AG04450 (cell line): ENCODE measurements at places on chromosomes 4 and X.

GRCh38 chrX:104310090-104310489, 55.4 kb upstream of the ESX1 start:
- no peak for DNase-seq

DNA sequence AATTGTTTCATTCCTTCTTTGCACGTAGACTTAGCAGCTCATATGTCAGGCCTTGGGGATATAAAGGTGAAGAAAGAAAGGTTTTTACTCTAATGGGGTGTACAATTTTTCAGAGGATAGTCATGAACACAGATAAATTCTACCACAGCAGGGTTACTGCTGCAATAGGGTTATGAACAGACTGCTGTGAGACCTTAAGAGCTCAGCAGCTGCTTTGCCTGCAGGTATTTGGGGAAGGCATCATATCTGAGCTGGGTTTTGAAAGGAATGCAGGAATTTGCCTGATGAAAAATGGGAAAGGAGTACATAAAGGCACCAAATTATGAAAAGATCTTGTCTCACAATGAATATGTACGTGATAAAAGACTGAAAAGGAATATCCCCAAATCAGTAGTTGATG, 128.9 kb downstream of the CEP135 start:
- DNase-seq: no peak

- no peak for DNase-seq
Observed at GRCh38 chrX:115958687-115959359, 211.7 kb upstream of the AGTR2 start.

DNA sequence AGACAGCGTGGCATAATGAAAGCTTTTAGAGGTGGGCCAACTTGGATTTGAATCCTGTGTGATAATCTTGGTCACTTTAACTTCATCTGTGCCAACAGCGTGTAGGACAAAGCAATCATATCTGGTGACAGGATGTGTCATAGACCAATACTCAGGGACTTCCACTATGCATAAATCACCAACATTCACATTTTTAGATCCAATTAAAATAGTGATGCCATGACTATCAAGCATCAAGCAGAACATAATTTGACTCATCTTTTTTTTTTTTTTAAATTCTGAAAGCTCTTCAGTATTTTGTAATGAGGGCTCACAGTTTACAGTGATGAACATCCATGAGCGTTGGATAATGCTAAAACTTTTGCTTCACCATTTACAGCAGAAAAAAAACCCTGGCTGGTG, 27.3 kb upstream of the RAPGEF2 start:
- DNase-seq: no peak

GRCh38 chr4:19030048-19030447, 1008.5 kb upstream of the LCORL start:
- no peak for DNase-seq

DNA sequence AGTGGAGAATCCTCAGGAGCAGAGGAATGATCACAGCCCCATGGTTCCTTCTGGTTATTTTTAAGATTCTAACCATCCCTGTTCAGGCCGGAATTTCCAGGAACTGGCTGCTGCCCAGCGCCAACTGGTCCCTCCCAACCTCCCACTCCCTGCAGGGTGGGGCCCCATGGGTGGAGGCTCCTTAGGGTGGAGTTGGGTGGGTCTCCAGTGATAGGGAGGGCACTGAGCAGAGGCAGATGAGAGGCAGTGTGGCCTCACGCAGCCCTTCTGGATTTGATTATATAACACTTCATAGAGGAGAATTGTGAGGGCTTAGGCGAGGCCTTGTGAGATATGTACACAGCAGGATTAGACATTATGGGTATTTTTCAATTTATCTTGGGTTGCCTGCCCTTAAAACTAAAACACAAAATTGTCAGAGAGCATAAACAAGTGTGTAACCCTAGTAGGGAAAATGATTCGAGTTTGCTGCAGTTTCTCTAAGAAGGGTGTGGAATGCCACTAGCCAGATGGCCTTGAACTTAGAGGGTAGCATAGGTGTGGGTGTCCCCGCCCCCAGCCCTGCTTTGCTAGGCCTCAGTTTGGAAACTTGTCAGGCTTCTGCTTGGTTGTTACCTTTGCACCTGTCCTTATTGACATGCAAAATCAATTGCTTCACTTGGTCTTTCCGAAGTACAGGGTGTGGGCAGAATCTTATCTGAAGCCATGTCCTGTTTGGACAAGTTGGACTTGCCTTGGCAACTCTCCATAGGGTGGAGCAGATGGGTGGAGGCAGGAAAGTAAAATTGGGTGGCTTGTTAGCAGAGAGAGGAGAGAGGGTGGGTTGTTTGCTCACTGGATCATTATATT, 9.4 kb downstream of the KLF3 start:
- no peak for DNase-seq

- no peak for DNase-seq
Observed at GRCh38 chrX:132815643-132816042, 142.8 kb downstream of the HS6ST2 start.

DNA sequence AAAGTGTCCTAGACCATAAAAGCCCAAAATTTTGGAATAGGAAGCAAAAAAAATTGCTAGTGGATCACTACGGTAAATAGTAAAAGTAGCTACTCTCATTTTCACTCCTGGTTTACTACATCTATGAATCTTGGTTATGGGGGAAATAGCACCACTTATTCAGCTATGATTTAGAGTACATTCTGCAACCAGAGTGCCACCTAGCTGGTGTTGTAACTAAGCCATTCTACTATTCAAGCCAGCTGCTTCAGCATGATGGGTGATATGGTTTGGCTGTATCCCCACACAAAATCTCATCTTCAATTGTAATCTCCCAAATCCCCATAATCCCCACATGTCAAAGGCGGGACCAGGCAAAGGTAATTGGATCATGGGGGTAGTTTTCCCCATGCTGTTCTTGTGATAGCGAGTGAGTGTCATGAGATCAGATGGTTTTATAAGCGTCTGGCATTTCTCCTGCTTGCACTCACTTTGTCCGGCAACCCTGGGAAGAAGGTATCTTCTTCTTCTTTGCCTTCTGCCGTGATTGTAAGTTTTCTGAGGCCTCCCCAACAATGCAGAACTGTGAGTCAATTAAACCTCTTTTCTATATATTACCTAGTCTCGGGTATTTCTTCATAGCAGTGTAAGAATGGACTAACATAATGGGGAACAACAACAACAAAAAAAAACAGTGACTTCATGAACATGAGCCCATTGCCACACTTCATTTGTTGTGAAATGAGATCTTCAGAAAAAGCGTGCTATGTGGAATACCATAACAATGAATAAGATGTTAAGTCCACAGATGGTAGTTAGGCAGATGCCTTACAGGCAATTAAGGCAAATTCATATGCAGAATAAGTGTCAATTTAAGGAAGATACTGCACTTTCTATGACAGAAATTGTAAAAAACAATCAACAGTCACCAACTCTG, 280.1 kb downstream of the PABPC4L start:
- DNase-seq: no peak

DNA sequence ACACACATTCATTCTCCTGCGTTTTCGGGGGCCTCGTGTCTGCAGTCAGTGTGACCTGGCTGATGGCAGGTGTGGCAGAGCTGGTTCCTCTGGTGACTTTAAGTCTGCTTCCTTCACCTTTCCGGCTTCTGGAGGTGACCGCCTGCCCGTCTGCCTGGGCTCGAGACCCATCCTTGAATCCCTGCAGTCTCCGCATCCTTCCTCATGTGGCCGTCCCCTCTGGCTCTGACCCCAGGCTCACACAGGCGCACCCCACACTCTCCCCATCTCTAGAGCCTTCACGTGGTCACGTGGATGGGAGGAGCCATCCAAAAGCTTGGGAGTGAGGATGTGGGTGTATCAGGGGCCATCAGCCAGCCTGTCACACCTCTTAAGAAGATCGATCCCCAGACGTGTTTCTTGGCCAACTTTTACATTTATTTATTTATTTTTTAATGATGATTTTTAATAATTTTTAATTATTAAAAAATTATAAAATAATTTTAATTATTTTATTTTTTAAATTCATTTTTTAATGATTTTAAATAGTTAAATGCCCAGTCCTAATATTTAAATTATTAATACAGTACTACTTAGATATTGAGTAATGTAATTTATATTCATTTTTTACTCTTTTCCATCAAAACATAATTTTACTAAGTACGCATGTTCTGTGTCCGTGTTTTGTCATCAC, 20.9 kb downstream of the RGS12 start:
- DNase-seq: no peak

GRCh38 chr4:130419211-130419975, 1323.4 kb downstream of the C4orf33 start:
- no peak for DNase-seq

GRCh38 chrX:110087485-110088356, 84.8 kb downstream of the TMEM164 start:
- peak; percentile 81 for DNase-seq

- no peak for DNase-seq
Observed at GRCh38 chr4:77188498-77189220, 31.7 kb downstream of the CCNG2 start.

GRCh38 chr4:8106451-8107025, 52.1 kb downstream of the ABLIM2 start:
- no peak for DNase-seq

DNA sequence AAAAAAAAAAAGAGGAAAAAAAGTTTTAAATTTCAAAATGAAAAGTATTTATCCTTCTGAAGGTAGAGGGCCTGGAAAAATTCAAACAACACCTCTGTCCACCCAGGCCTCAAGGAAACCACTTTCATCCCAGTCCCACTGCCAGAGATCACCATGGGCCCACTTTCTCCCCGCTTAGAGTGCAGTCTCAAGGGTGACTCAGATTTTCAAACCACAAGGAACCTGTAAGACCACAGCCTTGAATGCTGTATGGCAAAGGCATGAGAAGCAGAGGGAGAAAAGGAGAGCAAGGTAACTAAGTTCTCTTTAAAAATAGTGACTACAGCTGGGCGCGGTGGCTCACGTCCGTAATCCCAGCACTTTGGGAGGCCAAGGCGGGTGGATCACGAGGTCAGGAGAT, 87.9 kb upstream of the PACRGL start:
- peak; percentile 7 for DNase-seq

DNA sequence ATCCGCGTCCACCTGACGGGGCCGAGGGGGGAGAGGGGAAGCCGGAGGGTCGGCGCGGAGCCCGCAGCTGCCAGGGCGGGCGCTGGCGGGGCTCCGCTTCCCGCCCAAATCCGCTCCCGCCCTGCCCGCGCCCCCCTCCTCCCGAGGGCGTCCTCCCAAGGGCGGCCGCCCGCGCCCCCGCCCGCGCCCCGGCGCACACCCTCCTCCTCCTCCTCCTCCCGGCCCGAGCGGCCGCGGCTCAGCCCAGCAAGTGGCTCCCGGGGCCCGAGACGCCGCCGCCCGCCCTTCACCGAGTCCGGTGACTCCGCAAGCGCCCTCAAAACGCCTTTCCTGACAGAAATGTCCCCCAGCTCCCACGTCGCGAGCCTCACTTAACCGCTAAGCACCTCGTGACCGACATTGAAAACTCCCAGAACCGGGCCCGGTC, 487 bp downstream of the HMGB2 start:
- no peak for DNase-seq
